ENCODE measurements at places on chromosomes 1 and 21.

- DNase-seq, result no peak
These were observed 187.5 kb downstream of the TPR start for GRCh38 chr1:186187601-186188000.

DNA sequence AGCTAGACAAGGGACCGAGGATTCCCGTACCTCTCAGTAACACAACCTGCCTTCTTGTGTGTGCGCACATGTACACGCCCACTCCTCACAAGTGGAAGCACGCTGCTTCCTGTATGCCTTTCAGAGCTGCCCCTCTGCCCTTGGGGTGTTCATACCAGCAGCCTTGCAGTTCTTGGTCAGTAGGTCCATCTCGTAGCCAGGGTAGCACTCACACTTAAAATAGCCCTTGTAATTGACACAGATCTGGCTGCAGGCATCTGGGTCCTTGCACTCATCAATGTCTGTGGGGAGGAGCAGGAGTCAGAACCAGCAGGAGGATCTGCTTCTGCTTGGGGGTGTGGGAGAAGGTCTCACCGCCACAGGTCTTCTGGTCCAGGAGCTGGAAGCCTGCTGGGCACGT is 32.6 kb upstream of the MAGOH start:
- DNase-seq, result no peak

- DNase-seq, result no peak
These were observed 21.0 kb upstream of the PADI2 start for GRCh38 chr1:17140279-17140678.

DNA sequence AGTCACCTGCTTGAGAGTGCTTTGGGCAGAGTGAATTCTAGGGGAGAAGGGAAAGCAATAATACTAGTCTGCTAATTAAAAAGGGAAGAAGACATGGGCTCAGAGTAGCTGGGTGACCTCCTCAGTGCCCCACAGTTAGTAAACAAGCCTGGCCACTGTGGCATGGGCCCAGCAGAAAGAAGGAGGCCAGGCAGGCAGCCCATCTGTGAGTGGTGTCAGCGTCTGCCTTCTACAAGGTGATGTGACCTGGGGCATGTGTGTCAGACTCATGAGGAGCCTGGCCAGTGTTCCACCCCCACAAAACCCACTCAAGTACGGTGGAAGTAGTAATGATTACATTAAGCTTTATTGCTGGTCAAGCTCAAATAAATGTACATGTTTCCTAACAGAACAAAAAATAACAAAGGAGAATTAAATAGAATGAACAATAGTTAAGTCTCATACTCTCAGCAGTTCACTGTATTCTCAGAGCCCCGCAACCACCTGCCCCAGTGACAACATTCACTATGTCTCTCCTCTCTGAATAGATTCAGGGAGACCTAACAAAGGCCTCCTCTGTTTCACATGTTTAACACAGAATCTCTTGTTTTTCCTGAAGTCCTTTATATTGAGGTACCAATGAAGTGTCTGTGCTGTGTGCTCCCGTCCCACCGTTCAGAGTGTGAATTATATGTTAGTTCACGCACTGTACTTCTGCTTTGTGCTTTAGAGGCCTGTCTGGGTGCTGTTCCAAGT is 32.5 kb downstream of the SLC22A15 start:
- DNase-seq, result no peak

DNA sequence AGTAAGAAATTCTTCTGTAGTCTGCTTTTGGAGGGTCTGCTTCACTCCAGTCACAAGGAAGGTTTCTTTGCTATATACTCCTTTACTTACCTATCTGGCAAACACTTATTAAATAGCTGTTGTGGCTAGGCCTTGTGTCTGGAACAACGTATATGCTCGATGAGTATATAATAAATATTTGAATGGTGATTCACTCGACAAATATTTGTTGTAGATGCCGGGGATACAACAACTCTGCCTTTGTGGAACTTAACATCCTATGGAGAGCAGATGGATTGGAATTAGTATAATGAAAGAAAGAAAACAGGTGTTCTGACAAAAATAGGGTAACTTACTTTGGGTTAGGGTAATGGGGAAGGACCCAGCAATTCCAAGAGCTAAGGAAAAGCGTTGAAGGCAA is 31.1 kb downstream of the KPNA6 start:
- DNase-seq, result no peak

GRCh38 chr1:94072840-94073522 is 48.0 kb downstream of the ABCA4 start:
- no peak for DNase-seq

DNA sequence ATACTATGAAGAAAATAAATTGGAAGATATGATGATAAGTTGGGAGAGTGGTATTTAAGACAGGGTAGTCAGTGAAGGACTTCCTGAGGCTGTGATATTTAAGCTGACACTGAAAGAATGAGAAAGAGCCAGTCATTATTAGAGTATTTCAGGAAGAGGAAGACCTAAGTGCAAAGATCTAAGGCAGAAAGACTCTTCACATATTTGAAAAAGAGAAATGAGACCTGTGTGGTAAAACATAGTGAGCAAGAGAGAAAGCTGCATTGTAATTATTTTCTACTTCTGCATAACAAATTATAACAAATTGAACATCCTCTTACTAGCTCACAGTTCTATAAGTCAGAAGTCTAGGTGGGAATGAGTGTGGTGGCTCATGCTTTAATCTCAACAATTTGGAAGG is 34.6 kb upstream of the DOCK7 start:
- no peak for DNase-seq

GRCh38 chr21:43012596-43012995 is 38.2 kb downstream of the PKNOX1 start:
- DNase-seq, result no peak

DNA sequence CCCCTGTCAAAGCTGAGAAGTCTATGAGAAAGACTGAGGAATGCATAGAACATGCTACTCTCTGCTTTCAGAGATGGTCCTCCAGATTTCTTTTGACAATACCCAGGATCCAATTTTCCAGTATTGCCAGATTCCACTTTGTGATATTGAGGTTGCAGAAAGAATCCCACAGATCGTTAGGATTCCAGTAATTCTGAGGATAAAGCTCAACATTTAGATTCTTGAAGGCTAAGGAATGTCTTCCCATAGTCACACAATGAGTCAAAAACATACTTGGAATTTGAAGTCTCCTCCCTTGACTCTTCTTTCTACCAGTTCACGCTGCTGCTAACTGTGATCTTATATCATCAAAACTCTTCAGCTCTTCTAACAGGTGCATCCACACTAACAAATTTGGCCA is 57.1 kb downstream of the TNFSF18 start:
- no peak for DNase-seq

- DNase-seq, result no peak
These were observed 16.4 kb upstream of the KCNK1 start for GRCh38 chr1:233597489-233597901.

GRCh38 chr21:35818597-35818996 is 241.7 kb downstream of the SETD4 start:
- no peak for DNase-seq

DNA sequence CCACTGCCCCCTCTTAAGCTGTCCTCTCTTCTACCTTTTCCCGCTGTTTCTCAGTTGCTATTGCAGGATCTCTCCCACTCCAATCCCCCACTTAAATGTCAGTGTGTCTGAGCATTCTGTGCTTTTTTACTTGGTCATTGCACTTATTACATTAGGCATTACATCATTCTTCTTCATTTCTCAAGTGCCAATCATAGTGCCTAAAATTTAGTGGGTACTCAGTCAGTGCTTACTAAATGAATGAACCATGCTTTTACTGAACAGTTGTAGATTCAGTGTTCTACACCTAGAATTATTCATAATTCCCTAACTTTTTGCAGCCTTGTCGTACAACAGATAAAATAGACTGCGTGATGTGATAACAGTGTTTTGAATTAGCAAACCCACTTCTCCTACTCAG is 19.4 kb downstream of the ARMH1 start:
- no peak for DNase-seq

- DNase-seq, result no peak
These were observed 14.0 kb upstream of the LORICRIN start for GRCh38 chr1:153245466-153245865.

DNA sequence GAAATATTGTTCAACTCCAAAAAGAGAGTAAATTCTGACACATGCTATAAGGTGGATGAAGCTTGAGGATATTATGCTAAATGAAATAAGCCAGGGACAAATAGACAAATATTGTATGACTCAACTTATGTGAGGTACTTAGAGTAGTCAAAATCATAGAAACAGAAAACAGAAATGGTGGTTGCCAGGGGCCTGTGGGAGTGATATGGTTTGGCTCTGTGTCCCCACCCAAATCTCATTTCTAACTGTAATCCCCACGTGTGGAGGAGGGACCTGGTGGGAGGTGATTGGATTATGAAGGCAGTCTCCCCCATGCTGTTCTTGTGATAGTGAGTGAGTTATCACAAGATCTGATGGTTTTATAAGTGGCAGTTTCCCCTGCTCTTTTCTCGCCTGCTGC is 24.7 kb upstream of the DISP1 start:
- no peak for DNase-seq

GRCh38 chr21:17803536-17803935 is 15.6 kb downstream of the C21orf91 start:
- DNase-seq, result no peak

GRCh38 chr1:153366261-153366660 is 8.6 kb downstream of the S100A9 start:
- no peak for DNase-seq

DNA sequence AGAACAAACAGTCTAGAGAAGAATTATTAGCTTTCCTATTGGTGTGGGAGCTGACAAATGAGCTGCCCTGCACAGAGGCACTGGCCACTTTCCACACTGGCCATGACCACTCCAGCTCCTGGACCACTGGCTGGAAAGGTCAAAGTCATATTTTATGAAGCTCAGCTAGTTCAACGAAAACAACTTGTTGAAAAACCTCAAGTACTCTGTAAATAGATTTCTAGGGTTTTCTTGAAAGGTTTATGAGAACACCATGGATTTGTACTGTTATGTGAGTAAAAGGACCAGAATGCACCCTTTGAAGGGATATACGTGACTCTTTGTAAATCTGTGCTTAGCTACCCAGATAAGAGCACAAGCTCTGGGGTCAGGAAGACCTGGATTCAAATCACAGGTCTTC is 54.5 kb upstream of the FGGY start:
- DNase-seq, result no peak

DNA sequence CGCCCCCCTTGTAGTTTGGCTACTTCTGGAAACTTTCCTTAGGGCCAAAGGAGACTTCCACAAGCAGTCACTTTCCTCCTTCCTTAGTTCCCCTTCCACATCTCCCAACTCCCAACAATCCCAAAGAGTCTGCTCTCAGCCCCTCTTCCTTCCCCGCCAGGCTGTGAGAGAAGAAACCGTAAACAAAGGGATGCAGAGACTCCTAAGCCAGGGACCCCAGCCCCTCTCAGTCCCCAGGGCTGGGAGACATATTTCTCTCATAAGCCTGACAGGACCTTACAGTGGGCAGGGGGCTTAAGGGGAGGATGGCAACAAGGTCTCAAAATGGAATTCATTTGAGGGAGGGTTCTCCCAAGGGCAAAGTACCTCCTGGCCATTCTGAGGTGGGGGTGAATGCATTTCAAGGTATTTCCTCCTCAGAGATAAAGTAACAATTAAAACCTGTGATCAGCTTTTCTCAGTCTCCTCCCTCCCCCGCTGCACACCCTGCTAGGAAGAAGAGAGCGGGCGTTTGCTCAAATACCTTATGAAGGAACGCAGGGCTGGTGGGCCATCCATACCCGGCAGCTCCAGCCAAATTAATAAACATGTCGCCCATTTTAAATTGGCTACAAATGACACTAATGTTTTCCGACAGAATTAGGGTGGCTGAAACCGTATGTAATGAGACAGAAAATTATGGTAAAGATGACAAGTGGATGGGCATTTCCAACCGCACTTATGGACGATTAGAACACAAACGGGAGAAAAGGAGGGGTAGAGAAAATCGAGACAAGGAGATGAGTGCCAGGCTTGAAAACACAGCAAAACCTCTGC is 4.0 kb downstream of the BARHL2 start:
- DNase-seq, result no peak

- no peak for DNase-seq
These were observed 50.3 kb upstream of the DENND1B start for GRCh38 chr1:197825541-197825940.

DNA sequence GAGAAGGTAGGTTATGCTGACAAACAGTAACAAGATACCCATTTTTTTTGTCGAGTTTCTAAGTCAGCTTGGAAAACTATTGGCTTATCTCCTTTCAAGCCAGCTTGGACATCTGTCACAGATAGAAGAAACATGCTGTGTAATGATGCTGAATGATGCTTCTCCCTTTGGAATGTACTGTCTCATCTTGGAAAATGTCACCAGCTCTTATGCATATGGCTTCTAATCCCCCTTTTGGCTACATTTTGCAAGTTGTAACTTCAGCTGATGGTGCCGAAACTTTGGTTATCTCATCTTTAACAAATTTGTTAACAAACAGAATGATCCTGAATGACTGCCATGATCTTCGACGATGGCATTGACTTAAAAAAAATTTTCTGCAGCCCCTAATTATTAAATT is 68.8 kb upstream of the ST6GALNAC3 start:
- no peak for DNase-seq

- no peak for DNase-seq
These were observed 59.9 kb downstream of the ARHGEF10L start for GRCh38 chr1:17599291-17599953.

DNA sequence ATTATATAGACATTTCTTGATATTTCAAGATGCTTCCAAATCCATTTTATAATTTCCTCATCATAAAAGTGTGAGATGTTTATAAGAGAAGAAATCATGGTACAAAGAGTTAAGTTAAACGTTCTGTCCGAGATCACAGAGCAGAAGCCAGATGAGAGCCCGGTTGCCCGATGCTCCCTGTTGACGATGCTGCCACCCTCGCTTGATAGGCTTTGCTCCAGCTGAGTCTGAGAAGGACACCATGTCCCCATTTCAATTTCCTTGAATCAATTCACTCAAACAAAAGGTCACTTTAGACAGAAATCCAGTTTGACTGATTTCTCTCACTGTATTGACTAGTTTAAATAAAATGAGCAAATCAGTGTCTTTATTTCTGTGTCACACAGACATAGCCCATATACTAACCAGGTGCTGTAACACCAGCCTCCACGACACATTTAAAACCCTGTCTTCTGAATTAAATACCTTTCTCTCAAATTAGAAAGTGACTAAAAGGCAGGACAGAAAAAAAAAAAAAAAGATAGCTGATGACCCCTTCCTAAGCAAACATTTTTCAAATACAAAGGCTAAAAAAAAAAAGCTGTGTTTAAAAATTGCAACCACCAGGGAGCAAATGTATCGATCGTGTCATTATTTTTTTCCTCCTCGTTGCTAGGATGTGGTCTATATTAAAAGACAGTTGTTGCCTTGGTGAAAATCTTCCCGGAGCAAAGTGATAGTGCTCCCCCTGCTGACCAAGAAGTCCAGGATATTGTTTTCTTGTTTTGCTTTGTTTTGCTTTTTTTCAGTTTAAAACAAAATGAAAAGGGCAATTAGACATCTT is 35.2 kb downstream of the DNASE2B start:
- peak; percentile 82 for DNase-seq

- DNase-seq, result no peak
These were observed 34.8 kb downstream of the ANKRD13C start for GRCh38 chr1:70319750-70320149.

- no peak for DNase-seq
These were observed 562.8 kb downstream of the KIF26B start for GRCh38 chr1:245717611-245718010.
